A172 (cell line): ENCODE measurements at places on chromosomes 6 and 20. TPM values are rescaled to one million over a fixed set of nuclear protein-coding genes. Genes with fewer than 3 reads are reported as not detected.

The MICB gene
- total RNA-seq = 16.5 and 17.1 TPM in 2 replicates

The CYP24A1 gene
- total RNA-seq = 0.05 and 0.21 TPM in 2 replicates

The C20orf204 gene
- 0.89 and 1.2 TPM in 2 replicates for total RNA-seq

- DNase-seq = no peak
Observed at GRCh38 chr6:41371461-41371991, 36.1 kb downstream of the NCR2 start.
